ENCODE measurements at places on chromosomes 4 and X.

DNA sequence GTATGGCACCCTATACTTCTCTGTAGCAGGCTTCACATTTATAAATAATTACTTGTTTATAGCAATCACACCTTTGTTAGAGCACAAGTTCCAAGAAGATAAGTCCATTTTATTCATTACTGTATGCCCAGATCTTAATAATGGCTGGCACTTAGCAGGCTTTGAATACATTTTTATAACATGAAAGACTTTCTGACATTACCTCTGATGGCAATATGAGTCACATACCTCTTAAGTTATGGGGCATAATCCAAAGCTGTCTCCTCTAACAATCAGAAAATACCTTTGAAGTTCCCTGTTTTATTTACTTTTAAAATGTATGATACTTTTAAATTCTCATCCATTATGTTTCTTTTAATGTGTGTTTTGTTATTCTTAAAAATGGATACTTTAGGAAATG lies 12.2 kb downstream of the SCRG1 start:
- no peak for DNase-seq

GRCh38 chr4:80360084-80360483 lies 24.6 kb downstream of the CFAP299 start:
- DNase-seq: no peak

DNA sequence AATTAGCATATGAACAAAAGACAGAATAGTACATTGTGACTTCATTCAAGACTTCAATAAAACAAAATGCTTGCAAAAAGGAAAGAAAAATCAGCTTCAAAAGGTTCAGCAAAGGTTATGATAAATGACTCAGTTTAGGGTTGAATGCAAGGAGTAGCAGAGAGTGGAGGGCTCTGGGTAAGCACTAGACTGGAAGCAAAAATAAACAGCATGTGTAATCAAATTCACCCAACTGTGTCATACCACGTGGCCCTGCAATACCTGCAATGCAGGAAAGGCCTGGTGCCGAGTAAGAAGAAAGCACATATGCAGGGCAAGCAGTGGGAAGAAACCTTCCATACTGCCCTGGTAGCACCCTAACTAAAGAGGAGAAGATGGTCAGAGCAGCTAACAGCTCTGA lies 88.7 kb downstream of the ATP11C start:
- no peak for DNase-seq

DNA sequence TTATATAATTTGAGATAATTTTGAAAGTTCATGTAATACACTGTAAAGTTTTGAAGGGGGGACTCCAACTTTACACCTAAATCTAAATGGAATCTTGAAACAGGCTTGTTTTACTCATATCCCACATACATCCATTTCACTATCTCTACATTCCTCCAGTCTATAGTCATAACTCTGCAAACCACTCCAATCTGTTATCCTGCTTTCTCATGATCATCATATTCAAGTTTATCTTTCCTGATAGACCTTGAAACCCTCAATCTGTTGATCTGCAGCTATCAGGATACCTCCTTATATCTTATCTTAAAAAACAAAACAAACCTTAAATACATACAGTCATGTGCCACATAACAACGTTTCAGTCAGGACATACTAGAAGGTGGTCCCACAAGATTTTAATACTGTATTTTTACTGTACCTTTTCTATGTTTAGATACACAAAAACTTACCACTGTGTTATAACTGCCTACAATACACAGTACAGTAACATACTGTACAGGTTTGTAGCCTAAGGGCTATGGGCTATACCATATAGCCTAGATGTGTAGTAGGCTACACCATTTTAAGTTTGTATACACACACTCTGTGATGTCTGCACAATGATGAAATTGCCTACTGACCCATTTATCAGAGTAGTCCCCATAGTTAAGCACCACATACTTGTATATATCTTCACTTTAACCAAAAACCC lies 14.0 kb downstream of the CHIC2 start:
- peak; percentile 85 for DNase-seq

DNA sequence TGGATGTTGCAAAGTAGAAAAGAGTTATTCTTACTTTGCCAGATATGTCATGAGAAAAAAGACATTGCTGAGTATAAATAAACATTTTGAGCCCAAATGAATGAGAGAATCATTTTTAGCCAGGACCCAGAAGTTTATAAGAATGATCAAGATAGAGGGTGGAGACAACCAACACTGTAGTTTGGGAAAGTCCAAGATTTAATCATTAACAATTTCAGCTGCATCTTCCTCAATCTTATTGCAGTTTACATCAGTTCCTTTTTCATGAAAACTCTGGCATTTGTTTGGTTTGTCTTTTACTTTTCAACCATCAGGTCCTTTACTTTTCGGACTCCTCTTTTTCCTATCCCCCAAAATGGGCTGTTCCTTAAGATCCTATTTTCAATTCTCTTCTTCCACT lies 645.9 kb downstream of the ANKRD50 start:
- DNase-seq: no peak

- DNase-seq: peak; percentile 41
Measured at GRCh38 chr4:158949099-158949498, 153.8 kb upstream of the RAPGEF2 start.

DNA sequence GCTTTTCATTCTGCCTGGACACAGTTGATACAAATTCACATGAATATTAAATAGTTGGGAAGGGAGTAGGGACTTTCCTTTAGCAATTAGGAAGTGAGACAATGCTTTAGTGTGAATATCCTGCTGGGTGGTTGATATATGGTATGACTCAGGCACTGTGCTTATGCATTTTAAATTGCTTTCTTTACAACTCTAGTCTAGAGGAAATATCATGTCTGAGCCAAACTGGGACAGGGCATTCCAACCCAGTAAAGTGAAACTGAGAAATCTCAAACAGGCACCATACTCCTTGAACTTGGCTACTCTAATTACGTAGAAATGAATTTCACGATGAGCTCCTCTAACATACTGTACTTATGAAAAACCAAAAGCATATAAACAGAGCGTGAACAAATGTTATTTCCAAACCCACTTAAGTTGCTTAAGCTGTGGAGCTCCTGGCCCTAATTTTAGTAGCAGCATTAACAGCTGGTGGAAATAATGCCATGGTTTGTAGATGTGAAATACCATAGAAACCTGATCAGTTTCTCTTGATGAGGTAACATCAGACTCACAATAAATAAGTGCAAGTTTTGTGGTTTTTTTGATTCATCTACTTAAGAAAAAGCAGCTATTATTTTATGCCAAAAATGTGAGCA lies 242.9 kb upstream of the GK2 start:
- DNase-seq: peak; percentile 78

DNA sequence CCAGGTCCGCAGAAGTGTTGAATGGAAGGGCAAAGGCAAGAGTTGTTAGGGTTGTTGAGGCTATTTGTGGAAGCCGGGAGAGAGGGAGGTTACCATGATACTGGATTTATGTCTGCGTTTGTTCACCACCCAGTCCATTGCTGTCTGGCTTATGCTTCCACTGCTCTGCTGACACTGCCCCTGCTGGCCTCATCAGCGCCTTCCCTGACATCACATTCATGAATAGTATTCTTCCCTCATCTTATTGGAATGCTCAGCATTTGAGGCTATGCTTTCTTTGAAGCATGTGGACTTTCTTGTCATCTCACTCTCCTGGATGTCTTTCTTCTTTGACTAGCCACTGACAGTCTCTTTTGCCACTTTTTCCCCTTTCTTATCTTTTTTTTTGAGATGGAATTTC lies 10.3 kb downstream of the GNL3L start:
- peak; percentile 73 for DNase-seq

DNA sequence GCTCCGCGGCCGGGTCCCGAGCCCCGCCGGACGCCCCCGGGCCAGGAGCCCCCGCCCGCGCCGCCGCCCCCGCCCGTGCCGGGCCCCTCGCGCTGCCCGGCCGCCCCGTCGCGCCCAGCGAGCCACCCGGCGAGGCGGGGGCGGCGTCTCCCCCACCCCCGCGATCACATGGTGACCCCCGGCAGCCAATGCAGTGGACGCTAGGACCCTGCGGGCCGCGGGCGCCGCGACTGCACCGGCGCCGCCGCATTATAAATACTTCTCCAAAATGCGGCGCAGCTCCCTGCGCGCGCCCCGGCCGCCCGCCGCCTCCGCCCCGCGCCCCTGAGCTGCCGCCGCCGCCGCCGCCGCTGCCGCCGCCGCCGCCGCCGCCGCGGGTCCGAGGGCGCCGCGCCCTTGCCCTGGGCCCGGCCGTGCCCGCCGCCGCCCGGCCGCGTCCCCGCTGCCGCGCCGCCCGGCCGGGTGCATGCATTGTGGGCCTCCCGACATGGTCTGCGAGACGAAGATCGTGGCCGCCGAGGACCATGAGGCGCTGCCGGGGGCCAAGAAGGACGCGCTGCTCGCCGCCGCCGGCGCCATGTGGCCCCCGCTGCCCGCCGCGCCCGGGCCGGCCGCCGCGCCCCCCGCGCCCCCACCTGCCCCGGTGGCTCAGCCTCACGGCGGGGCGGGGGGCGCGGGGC lies at the start of gene NAT8L:
TSS of gene NAT8L (plus strand) at position 282 of the 680 bp plus-strand sequence. CDS start at position 467, 185 bp downstream.
- no peak for DNase-seq

GRCh38 chr4:8274765-8275547 lies 5.4 kb downstream of the HTRA3 start:
- peak; percentile 90 for DNase-seq

GRCh38 chr4:77184974-77185373 lies 28.0 kb downstream of the CCNG2 start:
- DNase-seq: no peak

All from amniotic epithelial cell (primary cell).